ENCODE measurements at places on chromosomes 16 and 17.
A peak's percentile ranks its signal among the peaks of the same experiment; 100 is the strongest.

- no peak for DNase-seq
Observed at GRCh38 chr17:18974407-18975149, 22.6 kb downstream of the SLC5A10 start.

DNA sequence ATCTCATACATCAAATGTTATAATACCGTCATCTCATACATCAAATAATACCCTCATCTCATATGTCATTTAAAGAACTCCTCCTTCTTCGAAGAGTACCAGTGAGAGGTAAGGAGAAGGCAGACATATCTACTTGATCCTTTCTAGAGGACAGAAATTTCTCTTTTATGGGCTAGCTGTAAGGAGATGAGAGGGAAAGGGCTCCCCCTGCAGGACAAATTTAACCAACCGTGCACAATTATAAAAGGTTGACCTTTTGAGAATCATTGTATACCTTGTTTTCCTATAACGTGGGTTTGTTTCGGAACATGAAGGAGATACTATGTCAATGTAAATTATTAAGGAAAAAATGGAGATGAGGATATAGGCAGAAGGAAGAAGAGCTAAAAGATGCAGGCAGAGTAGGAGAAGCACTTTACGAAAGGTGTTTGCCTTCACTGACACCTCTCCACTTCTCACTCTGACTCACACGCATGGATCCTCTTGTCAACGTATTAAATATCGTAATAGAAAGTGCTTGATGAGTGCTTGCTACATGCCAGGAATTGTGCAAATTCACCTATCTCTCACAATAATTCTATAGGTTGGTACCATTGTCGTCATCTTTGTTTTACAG is 465.9 kb upstream of the ERCC4 start:
- DNase-seq = no peak

DNA sequence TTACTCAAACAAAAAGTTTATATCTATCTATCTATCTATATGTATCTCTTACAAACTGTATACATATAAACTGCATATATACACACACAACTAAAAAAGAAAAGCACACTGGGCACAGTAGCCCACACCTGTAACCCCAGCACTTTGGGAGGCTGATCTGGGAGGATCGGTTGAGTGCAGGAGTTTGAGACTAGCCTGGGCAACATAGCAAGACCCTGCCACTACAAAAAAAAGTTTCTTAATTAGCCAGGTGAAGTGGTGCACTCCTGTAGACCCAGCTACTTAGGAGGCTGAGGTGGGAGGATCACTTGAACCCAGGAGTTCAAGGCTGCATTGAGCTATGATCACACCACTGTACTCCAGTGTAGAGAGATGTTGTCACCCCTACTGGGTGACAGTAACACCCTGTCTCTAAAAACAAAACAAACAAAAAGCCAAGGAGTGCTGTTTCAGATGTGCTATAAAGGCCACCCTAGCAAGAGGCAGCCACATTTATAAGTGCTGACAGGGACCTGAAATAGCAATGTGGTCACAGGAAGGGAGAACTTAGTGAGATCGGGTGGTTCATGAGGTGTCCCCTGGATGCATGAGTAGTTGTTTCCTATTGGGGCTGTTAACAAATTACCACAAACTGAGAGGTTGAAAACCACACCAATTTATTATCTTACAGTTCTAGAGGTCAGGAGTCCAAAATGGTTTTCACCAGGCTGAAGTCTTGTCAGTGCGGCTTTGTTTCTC is 4.8 kb downstream of the CD2BP2 start:
- no peak for DNase-seq

GRCh38 chr17:6642592-6642991 is 1.7 kb downstream of the TXNDC17 start:
- no peak for DNase-seq

DNA sequence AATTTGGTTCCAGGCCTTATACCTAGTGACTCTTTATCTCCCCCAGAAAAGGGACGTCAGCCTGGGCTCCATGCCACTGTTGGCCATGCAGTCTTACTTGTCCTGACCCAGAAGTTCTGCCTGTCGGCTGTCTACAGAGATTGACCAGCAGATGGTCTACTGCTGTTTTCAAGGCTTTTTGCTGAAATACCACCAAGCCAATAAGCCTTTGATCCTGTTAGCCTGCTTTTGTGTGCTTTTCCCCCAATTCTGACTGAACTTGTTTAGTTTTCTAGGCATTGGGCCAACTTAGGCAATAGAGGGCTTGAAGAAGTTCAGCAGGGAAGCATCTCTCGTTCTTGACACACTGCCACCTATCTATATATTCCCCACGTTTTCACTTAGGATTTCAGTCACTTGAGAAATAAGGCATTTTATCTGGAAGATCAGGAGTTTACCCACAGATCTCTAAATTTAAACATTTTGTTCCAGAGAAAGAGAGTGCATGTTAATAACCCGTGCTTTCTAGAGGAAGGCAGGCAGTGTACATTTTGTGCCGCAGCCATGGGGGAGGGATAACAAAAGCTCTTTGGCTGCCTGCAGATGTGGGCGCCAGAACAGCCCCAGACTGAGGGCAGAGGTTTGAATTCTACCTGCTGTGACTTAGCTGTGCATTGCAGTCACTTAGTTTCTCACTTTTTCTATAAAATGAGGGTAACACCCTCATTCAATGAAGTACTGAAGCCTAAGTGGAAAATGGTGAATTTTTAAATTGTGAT is 12.3 kb upstream of the CARMIL2 start:
- no peak for DNase-seq

GRCh38 chr16:89268987-89269735 is 51.7 kb downstream of the ZNF778 start:
- DNase-seq = no peak

DNA sequence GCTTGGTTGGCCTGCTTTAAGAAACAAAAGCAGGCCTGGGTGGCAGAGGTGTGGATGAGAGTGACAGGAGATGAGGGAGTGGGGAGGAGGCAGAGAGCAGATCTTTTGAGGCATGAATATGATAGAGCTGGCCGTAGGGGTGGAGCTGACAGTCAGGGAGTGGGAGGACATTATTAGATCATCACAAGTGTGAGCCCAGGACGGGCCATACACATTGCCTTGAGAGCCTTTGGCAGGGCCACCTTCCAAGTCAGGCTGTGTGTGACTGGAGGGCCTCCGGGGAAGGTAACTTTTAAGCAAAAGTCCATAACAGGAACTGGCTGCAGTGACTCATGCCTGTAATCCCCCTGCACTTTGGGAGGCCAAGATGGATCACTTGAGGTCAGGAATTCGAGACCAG is 26.3 kb downstream of the GINS3 start:
- no peak for DNase-seq

DNA sequence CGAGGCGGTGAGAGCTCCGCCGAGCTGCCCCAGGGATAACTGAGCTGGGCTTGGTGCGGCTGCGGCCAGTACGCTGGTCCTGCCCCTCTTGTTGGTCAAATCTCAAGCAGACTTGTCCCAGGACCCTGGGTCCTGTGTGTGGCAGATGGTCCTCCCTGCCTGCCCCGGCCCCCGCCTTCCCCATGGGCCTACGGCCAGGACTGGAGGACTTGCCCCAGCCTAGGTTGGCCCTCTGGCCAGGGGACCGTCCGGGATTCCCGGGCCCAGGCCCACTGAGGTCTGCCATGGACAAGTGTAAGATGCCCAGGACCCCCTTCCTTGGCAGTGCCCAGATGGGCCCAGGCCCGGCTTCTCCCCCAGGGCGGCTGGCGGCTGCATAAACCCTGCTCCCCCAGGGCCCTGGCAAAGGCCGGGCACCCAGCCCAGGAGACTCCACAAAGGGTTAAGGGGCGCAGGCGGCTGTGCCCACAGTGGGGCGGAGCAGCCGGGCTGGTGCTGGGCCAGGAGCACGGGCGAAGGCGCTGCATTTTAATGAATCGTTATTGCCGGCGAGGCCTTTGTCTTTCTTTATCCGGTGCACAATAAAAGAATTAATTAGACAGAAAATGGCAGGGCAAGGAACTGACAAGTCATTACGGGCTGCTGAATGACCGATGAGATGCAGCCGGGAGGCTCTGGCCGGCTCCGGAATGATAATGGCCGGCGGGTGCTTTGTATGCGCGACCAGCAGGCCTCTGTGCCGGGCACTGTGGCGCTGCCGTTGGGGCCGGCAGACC is 9.1 kb downstream of the SOX8 start:
- no peak for DNase-seq

DNA sequence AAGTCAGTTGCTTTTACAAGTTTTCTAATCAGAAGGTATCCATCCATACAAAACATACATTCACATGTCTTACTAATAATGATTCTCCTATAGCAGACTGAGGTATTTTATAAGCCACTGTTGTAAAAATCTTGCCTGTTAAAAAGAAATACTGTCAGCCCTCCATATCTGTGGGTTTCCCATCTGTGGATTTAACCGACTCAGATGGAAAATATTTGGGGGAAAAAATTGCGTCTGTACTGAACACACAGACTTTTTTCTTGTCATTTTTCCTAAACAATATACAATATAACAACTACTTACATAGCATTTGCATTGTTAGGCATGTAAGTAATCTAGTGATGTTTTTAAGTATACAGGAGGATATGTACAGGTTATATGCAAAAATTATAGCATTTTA is 90.4 kb downstream of the PARN start:
- no peak for DNase-seq

GRCh38 chr17:64255764-64256163 is 7.3 kb downstream of the TEX2 start:
- DNase-seq = no peak

GRCh38 chr17:61378658-61379456 is 20.8 kb upstream of the TBX2 start:
- DNase-seq = no peak

GRCh38 chr17:36627101-36627500 is 25.7 kb downstream of the MRM1 start:
- no peak for DNase-seq

DNA sequence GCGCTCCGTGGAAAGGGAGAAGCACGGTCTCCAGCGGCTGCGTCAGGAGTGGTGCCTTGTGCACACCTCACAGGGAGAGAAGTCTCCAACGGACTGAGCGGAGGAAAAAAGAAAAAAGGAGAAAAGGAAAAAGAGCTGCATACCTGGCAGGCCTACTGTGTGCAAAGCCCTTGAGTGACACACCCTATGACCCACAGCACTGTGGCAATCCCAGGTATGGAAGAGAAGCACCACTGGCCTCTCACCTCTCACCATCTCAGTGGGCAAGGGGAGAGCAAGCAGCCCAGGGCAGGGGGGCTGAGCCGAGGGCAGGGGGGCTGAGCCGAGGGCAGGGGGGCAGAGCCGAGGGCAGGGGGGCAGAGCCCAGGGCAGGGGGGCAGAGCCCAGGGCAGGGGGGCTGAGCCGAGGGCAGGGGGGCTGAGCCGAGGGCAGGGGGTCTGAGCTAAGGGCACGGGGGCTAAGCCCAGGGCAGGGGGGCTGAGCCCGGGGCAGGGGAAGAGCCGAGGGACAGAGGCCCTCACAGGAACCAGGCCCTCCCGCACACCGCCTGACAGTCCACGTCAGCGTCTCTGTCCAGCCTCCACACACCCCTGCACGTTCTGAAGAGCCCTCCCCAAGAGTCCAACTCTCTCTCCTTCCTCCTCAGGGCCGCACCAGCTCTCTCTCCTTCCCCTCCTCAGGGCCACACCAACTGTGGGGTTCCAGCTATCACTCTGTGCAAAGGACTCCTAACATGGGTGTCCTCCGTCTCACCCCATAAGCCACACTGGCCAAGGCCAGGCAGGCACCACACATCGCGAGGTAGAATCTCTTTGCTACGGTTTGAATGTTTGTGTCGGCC is 105.8 kb downstream of the ZNF778 start:
- no peak for DNase-seq

- DNase-seq = no peak
Observed at GRCh38 chr17:5813357-5813756, 229.0 kb upstream of the NLRP1 start.

GRCh38 chr16:3171855-3172593 is 16.0 kb upstream of the OR1F1 start:
- DNase-seq = no peak

GRCh38 chr17:73757420-73757819 is 113.2 kb upstream of the SDK2 start:
- DNase-seq = no peak

DNA sequence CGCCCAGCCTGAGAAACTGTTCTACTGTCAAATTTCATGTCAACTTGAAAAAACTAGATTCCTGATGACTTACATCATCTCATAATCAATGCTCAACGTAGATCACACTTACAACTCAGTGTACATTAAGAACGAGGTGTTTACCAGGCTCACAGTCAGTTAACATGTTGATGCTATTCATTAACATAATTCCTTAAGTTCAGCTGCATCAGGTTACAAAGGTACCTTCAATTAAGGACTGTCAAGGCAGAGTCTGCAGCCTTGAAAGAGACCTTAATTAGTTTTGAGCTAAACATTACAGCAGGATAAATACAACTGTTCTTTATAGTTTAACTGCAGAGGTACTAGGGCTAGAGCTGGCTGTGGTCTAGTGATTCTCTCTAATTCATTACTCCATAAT is 1.9 kb downstream of the GNA13 start:
- DNase-seq = no peak

GRCh38 chr17:32269377-32269776 is 3.7 kb downstream of the RHBDL3 start:
- DNase-seq = no peak

DNA sequence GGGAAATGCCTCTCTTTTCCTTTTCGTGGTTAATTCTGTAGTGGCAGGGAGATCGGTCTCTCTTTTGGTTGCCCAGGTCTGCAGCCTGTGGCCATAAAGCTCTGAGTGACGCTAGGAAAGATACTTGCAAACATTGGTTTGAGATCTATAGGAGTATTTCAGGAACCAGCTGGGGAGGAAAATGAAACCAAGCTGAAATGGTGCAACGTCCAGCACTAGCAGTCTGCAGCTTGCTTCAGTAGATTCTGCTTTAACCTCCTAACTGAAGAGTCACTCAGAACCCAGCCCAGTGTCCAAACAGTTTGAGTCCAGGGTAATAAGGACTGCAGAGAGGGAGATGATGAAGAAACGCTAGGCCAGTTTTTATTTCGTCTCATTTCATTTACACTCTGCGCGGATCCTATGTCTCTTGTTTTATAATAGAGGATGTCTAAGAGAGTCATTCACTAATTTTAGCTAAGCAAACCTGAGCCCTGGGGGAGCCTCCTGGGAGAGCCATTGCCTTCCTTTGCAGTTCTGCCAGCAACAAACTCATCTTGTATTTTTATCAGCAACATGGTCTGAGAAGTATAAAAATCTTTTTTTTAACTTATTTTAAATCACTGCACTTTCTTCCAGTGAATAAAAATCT is 12.0 kb downstream of the SP2 start:
- no peak for DNase-seq

- DNase-seq = peak; percentile 50
Observed at GRCh38 chr16:50282010-50282538, 15.7 kb downstream of the ADCY7 start.

GRCh38 chr16:57146735-57147134 is 39.1 kb downstream of the PSME3IP1 start:
- no peak for DNase-seq

DNA sequence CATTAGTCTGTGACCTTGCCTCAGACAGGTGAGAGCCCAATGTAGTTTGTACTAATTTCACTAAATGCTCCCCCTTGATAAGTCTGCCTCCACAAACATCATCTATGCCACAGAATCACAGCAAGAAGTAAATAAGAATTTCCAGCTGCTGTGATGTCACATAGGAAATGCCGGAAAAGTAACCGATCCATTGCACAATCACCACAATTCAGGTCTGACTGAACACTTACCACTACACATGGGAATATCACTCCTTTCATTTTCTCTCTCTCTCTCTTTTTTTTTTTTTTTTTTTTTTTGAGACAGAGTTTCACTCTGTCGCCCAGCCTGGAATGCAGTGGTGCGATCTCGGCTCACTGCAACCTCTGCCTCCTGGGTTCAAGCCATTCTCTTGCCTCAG is 79.0 kb upstream of the CDH11 start:
- DNase-seq = no peak

Measured in stimulated activated CD8-positive, alpha-beta memory T cell treated with anti-CD3 and anti-CD28 coated beads, Interleukin-2, amount 100 ng/mL, for 1 hour (primary cell).